Gastrocnemius medialis (tissue), 4 donors: ENCODE measurements at places on chromosomes 7 and 10.

DNA sequence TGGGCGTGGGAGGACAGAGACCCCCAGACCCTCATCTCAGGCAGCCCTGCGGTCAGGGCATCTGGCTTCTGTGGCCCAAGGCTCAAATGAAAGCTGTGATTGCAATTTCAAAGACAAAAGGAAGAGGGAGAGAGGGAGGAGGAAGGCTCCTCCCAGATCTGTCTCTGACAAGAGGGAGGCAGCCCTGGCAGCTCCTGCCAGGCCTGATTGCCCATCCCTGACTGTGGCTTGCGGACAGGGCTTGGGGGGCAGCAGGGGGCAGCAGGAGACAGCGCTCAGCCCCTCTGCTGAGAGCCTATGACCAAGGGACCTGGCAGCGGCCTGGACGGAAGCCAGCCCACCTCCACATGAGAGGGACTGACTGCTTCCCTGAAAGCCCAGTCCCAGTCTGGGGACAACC is 91.8 kb downstream of the PTPRN2 start:
- DNase-seq, result no peak

GRCh38 chr7:116216956-116217571 is 6.7 kb downstream of the TES start:
- DNase-seq, result no peak

DNA sequence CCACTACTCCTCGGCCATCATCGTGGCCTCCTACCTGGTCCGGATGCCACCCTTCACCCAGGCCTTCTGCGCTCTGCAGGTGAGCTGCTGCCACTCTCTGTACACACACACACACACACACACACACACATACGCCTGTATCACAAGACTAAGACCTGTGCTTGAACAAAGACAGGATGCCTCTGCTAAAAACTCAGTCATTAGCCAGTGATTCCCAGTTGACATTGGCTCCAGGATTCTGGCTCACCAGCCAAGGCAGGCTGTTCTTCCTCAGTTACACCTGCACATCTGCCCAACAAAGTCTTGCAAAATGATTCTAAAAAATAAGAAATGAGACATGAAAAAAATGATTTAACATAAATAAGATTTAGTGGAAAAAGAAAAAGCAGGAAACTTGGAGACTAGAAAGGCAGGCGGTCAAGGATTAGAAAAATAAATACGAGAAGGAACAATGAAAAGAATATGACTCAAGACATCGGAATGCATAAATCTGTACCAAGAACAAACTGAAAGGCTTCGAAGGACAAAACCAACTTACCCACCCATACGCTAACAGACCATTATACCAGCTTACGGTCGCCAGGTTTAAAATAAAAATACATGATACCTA is 7.4 kb upstream of the LRRC18 start:
- DNase-seq, result no peak

GRCh38 chr10:23095966-23096801 is 805 bp downstream of the MSRB2 start:
- no peak for DNase-seq

GRCh38 chr7:41816111-41816510 is 113.2 kb upstream of the INHBA start:
- no peak for DNase-seq

DNA sequence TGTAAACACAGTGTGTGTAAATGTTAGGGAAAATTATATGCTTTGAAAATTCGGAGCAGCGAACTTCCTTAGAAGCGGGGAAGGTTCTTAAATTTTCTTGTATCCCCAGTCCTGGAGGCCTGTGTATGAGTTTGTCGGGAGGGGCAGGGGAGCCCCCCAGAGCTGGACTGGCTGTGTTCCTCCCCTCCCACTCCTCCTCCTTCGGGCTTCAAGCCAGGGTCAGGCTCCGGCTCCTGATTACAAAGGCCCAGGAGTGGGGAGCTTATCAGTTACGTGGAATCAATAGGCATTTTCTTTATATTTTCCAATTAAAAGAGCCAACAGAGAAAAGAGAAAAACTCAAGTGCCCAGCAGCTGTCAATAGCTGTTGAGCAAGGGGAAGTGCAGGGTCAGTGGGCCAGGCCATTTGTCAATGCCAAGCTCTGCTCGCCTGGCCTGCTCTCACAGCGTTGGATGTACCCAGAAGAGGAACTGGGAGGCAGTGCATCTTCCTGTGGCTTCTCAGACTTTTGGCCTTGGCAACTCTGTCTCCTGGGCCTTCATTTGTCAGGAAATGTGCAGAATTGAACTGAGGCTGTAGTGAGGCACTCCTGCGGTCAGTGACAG is 156.9 kb upstream of the PCBD1 start:
- DNase-seq, result no peak

DNA sequence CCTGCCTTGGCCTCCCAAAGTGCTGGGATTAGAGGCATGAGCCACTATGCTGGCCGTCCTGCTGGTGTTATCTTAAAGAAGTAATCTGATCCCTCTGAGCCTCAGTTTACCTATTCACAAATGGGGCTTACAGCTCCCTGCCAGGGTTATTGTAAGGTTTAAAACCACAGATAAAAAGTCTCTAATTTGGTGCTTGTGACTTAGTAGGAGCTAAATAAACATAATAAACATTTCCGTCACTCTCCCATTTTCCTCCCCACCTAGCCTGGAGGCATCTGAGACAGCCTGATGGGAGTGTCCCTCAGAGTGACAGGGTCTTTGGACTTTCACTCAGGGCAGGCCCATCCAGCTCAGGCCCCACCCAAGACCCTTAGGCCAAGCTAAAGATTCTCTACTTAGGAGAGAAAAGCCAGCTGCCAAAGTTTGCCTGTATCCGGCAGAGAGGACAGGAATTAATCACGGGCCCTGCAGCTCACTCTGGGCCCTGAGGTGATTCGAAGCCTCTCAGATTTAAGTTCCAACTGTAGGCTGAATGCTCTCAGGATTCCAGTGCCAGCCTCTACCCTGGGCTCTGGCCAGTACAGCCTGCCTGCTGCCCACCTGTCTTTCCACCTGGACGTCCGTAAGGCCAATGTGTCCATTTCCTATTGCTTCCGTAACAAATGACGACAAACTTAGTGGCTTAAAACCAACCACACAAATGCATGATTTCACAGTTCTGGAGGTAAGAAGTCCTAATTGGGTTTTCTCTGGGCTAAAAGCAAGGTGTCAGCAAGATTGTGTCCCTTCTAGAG is 21.8 kb upstream of the DUSP5 start:
- no peak for DNase-seq

- DNase-seq, result peak; percentile 84
These were observed 493 bp downstream of the NT5C2 start for GRCh38 chr10:103192451-103193106.

GRCh38 chr7:128701062-128701785 is 29.1 kb downstream of the GARIN1A start:
- no peak for DNase-seq

DNA sequence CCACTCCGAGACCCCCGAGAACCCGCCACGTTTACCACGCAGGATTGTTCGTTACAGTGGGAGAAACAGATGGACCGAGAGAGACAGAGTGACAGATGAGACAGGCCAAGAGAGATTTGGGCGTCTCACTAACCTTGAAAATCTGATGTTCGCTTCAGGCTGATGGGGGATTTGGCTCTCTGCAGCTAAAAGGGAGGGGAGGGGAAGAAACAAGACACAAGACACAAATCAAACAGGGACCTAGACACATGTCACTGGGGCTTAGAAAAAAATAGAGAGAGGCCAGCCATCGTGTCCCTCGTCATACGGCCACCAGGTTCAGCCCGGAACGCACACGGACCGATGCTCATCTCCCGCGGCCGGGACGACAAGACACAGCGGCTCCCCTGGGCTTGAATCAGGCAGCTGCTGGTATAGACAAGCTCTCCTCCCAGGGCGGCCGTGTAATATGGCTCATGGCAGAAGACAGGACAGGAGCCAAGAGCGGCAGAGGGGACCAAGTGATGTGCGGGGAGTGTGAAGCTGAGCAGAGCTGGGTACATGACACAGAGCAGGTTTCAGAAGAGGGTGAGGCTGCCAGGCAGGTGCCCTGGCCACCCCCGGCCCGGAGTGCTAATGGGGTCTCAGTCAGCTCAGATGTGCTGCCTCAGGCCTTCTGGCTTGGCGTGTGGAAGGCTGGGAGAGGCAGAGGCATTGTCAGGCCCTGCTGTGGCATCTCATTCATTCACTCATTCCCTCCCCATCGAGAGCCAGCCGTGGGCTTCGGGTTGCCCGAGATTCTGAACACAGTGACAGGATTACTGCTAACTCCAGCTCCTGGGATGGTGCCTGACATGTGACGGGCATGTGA is 88.5 kb upstream of the GNA12 start:
- DNase-seq, result no peak

DNA sequence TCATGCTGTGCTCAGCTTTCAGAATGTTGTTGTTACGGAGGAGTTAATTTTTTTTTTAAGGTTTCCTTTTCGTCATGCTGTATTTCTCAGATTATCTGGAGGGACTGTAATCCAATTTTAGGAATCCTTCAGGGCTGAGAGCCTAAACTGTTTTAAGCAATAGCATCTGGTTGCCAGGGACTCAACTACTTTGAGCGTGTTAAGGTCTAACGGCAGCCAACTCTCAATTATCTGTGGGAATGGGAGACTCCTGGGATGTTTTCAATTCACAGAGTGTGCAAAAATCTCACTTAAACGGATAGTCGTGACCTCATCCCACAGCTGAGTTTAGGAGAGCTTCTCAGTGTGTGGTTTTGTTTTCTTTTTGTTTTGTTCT is 291.7 kb downstream of the AUTS2 start:
- no peak for DNase-seq

- no peak for DNase-seq
These were observed 4.1 kb upstream of the BMPR1A start for GRCh38 chr10:86752311-86752710.

DNA sequence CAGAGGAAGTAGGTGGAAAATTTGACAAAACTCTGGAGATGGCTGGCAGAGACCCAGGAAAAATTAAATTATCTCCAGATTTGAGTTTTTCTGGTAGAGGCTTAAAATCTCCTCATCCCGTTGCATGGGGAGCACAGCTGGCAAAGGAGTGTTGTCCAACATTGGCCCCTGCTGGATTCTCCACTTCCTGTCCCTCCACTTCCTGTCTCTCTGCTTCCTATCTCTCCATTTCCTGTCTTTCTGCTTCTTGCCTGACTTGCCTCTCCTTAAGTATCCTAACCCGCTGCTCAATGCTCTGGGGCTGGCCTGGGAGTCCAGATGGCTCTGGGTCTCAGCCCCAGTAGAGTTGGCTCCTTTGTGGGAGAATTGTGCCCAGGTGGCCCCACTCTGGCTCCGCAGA is 65.8 kb upstream of the EMX2 start:
- DNase-seq, result peak; percentile 27

DNA sequence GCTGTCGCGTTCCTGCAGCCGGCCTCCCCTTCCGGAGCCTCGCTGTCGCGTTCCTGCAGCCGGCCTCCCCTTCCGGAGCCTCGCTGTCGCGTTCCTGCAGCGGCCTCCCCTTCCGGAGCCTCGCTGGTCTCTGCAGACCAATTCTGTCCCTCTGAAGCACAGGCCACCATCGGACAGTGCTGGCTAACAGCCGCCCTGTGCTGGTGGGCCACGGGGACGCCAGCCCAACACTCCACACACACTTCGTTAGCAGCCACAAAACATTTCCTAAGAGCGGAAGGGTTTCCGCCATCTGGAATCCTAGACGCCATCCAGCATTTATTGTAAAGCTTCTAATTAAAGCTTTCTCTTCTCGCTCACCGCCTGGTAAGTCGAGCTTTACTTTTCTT is 11.2 kb downstream of the GPER1 start:
- DNase-seq, result no peak

GRCh38 chr7:119782286-119782685 is 490.7 kb upstream of the KCND2 start:
- no peak for DNase-seq

- DNase-seq, result no peak
These were observed 400.2 kb downstream of the PHTF2 start for GRCh38 chr7:78198756-78199155.

DNA sequence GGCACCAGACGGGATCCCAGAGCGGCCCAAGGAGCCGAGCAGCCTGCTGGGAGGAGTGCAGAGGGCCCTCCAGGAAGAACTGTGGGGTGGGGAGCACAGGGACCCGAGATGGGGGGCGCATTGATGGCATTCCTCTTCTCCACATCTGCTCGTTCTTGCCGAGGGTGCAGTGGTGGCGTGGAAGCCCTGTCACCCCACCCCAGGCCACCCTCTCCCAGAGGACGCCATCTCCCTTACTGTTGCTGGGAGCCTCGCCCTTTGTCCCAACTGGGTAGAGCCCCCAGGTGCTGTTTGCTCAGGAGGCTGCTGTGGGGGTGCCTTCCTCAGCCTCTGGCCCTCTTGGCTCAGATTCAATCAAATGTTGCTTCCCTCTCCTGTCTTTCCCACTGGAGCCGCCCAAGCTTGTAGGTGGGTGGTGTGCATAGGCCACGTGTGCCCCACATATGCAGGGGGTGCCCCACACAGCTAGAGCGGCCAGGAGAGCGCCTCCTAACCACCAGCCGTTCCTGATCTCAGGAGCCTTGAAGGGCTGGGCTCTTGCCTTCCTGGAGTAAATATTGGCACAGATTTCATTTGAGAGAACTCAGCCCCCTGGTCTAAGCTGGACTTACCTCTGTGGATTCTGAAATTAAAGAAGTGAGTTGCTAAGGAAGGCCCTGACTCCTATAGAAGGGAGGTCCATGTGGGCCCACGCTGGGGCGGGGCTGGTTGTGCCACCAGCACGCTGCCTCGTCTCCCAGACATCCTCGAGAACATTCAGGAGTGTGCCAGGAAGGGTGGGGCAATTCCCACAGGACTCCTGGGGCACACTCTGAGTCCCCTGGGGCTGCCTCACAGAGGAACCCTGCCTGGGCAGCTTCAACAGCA is 39.2 kb downstream of the ZNF467 start:
- no peak for DNase-seq

- no peak for DNase-seq
These were observed 98.2 kb downstream of the PFKFB3 start for GRCh38 chr10:6300784-6301460.

DNA sequence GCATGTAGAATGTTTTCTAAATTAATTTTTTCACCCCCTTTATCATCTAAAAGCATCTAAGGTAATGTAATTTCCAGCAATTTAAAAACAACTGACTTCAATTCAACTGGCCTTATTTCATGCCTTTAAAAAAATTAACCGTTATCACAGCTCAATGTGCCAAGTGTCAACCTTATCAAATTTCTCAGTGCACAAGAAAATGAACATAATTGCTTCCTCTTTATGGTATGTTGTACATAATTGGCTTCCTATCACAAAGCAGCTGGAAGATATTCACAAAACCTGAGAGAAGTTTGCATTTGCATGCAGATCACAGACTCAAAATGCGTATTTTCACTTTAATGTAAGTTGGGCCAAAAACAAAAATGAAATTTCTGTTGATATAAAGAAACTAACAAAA is 966.4 kb downstream of the GRM8 start:
- DNase-seq, result no peak

- no peak for DNase-seq
These were observed 30.9 kb downstream of the DNAJB12 start for GRCh38 chr10:72323771-72324191.

DNA sequence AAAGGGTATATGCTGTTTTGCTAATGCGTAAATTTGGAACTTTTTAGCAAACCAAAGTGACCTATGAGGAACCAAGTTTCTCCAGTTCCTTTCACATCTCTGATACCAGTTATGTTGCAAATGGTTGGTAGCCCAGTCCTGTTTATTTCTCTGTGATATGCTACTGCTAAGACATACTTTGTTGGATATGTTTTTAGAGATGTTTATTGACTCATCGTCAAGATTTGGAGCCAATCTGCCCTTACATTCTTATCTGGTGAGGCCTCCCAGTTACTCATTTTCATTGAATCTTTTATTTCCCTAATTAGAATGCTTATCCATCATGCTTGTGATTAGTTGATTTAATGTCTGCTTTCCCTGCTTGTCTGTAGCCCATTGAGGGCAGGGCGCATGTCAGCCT is 58.9 kb downstream of the LRGUK start:
- DNase-seq, result no peak

GRCh38 chr10:132265890-132266496 is 41.8 kb downstream of the STK32C start:
- DNase-seq, result no peak
